ENCODE measurements at places on chromosomes 1 and 21. TPM values are rescaled to one million over a fixed set of nuclear protein-coding genes. Genes with fewer than 3 reads are reported as not detected.

GRCh38 chr1:184191181-184191621 is 139.7 kb downstream of the TSEN15 start:
- peak; percentile 72 for DNase-seq

GABPA gene
- polyA plus RNA-seq, result 18.6 TPM

HPCAL4 gene
- 17.3 TPM for polyA plus RNA-seq

DNA sequence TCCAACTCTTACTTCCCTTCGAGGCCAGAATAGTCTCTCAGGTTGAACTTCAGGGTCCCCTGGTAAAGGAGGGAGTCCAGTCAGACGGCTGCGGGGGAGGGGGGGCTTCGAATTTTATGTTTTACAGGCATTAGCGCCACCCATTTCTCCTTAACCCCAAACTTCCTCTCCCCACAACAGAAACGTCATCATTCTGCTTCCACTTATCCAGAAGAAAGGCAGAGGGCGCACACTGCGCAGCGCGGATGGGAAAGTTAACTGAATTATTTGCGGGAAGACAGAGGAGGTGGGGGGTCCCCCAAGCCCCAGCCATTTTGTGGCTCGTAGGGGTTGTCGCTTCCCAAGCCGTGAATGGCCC is 529 bp upstream of the PRMT2 start:
- DNase-seq, result peak; percentile 77

PODN gene
- polyA plus RNA-seq, result 69.3 TPM

C4BPB gene
- 1.6 TPM for polyA plus RNA-seq

DNA sequence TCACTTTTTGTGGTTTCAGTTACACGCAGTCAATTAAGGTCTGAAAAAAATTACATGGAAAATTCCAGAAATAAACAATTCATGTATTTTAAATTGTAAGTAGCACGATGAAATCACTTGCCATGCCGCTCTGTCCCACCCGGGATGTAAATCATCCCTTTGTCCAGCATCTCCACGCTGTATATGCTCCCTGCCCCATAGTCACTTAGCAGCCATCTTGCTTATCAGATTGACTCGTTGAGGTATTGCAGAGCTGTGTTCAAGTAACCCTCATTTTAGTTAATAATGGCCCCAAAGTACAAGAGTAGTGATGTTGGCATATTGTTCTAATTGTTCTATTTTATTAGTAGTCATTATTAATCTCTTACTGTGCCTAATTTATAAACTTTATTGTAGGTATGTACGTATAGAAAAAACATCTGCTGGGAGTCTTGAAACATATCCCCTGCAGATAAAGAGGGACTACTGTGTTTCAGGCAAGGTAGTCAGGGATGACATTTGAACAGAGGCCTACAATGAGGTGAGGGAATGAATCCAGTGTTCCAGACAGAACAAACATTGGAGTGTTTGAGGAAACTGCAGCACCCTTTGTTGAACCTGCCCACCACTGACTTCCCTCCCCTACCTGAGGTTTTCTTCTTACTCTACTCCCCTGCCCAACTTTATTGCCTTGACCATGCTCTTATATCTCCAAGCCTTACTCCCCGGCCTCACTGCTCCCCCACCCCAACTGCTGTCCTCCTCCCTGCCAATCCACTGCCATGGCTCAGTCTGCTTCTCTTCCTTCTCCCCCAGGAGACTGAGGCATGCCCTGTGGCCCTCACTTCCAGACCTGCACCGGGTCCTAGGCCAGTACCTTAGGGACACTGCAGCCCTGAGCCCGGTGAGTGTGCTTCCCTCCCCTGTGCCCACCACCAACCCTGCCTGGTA is 7.1 kb upstream of the CDC20 start:
- no peak for DNase-seq

GRCh38 chr1:63108206-63108605 is 214.2 kb upstream of the FOXD3 start:
- DNase-seq, result no peak

KCNE2 gene
- 0.74 TPM for polyA plus RNA-seq

DNA sequence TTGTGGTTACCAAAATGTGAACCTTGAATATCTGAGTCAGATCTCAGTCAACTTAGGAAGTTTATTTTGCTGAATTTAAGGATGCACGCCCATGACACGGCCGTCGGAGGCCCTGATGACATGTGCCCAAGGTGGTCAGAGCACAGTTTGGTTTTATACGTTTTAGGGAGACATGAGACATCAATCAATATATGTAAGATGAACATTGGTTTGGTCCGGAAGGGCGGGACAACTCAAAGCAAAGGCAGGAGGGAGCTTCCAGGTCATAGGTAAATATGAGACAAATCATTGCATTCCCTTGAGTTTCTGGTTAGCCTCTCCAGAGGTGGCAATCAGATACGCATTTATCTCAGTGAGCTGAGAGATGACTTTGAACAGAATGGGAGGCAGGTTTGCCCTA is 1.0 kb upstream of the PRMT2 start:
- no peak for DNase-seq

DNA sequence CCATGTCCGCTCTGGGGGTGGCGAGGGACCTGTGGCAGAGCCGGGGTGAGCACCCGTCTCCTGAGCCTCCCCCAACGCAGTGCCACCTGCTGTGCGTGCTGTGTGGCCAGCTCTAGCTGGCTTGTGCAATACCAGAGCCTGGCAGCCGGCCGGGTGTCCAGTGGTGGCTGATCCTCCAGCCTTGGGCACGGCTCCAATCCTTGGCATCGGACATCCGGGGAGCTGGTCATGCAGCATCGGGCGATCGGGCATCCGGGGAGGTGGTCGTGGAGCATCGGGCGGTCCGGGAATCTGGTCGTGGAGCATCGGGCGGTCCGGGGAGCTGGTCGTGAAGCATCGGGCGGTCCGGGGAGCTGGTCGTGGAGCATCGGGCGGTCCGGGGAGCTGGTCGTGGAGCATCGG is 8.1 kb downstream of the SLX9 start:
- no peak for DNase-seq

IL20 gene
- polyA plus RNA-seq, result 0.37 TPM

RGSL1 gene
- 37.1 TPM for polyA plus RNA-seq

- DNase-seq, result no peak
These were observed 149.2 kb downstream of the PSMG1 start for GRCh38 chr21:39033878-39034589.

- no peak for DNase-seq
These were observed 26.2 kb upstream of the MAP3K7CL start for GRCh38 chr21:29104239-29104708.

AADACL4 gene
- 0.66 TPM for polyA plus RNA-seq

- DNase-seq, result peak; percentile 42
These were observed 1.0 kb upstream of the EFNA1 start for GRCh38 chr1:155126556-155127104.

- DNase-seq, result no peak
These were observed 15.9 kb upstream of the IFNAR1 start for GRCh38 chr21:33308586-33309490.

DNA sequence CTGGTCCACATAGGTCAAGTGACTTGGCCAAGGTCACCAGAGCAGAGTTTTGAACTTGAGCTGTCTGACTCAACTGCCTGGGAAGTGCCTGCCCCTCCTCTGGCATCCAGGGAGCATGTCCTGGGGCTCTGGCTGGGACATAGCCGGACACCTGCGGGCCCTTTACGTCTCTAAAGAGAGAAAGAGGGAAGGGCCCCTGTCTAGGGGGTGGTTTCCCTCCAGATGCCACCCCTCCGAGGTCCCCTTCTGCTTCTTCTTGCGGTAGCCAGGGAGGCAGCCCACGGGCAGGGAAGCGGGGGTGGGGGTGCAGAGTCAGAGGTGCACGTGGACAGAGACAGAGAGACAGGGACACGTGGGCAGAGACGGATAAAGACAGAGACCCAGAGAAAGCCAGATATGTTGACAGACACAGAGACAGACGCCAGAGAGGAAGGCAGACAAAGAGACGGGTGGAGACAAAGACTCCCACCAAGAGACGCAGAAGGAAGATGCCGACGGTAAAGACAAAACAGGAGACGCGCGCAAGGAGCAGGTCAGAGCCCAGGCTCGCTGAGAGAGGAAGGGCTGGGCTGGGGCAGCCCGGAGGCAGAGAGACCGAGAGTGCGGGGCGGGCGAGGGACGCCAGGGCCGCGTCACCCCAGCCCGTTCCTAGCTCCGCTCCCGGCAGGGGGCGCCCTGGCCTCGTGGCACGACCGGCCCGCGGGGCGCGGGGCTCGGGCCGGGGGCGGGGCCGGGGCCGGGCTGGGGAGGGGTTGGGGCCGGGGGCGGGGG is 458 bp upstream of the ALPL start:
- DNase-seq, result peak; percentile 73

DNA sequence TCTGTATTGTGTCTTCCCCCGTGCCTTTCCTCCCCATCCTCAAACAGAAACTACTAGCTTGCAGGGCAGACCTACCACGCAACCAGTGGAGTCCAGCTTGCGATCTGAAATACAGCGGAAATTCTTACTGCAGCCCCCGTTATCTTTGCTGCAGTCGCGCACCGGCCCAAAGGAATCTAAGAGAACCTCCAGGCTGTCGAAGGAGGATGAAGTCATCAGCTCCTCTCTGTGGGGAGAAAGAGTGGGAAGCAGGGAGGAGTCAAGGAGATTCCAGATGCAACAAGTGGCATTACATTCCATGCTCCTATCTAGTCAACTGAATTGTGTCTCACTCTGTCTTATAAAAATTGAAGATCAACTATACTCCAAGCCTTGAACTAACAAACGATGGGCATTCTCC is 206.9 kb downstream of the ASTN1 start:
- no peak for DNase-seq

DNA sequence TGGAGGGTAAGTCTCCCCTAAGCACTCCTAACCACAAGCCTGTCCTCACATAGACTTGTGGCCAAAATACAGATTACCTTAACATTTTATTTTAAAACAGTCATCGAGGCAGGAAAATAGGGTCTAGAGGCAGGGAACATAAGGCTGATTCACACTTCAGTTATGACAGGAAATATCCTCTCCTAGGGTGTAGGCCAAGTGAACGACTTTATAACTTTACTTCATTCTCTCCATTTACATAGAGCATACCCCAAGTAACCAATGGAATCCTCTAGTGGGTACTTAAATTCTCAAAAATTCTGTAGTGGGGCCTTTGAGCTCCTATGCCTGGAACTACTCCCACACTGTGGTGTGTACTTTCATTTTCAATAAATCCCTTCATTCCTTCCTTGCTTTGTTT is 113.0 kb downstream of the WDR3 start:
- no peak for DNase-seq

DNA sequence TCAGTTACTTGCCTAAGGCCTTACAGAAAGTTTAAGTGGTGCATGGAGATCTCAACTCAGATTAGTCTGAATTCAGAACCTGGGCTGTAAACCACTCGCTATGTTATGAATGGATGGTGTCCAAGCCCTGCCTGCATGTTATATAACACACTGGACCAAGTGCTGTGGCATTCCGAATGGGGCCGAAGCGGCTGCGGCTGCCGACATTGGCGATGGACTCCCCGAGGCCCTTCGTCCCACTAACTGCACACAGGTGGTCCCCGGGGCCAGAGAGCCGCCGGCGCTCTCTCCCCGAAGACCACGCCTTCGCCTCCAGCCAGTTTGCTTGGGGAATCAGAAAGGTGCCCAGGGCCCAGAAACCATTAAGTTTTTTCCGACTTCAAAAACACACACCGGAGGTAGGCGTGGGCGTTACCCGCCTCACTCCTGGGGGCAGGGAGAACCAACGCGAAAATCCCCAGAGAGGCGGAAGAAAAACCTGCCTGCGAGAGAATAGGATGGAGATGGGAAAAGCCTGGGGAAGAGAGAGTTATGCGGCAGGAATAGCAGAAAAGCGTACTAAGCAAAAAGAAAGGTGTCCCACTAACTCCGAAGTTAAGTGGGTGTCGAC is 579 bp upstream of the TENT5C start:
- no peak for DNase-seq

GPR52 gene
- not detected for polyA plus RNA-seq

CD1B gene
- 0.30 TPM for polyA plus RNA-seq

GRCh38 chr1:55378582-55378981 is 163.4 kb upstream of the USP24 start:
- DNase-seq, result peak; percentile 64

DNA sequence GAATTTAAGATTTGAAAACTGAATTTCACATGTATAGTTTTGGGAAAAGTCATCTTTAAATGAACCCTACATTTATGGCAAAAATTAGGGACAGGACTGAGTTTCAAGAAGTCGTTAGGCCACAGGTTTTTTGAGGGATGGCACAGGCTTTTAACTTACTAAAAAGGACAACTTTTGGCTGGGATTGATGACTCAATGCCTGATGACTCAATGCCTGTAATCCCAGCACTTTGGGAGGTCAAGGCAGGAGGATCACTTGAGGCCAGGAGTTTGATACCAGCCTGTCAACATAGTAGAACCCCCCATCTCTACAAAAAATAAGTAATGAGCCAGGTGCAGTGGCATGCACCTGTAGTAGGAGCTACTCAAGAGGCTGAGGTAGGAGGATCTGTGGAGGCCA is 15.9 kb downstream of the UCK2 start:
- DNase-seq, result no peak

ANKRD34A gene
- polyA plus RNA-seq, result 0.51 TPM

- no peak for DNase-seq
These were observed 19.5 kb downstream of the SLC1A7 start for GRCh38 chr1:53122961-53123413.

GRCh38 chr1:69985901-69986439 is 219.4 kb downstream of the LRRC40 start:
- no peak for DNase-seq

DNA sequence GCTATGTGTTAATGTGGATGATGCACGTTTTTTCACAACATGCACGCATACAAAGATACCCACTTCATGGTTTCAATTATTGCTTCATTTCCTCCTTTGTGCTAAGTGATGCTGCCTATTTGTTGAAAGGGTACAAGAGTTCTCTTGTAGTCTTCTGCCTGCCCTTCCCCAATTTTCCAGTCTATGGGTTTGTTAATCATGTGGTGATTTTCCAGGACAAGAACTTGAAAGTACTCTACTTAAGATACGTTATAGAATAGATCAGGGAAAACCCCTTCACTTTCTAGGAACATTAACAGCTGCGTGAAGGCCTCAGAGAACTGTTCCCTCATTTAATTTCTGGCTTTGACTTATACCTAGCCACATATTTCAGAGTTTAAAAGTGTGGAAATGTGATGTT is 52.1 kb upstream of the SLC44A3 start:
- DNase-seq, result no peak

DNA sequence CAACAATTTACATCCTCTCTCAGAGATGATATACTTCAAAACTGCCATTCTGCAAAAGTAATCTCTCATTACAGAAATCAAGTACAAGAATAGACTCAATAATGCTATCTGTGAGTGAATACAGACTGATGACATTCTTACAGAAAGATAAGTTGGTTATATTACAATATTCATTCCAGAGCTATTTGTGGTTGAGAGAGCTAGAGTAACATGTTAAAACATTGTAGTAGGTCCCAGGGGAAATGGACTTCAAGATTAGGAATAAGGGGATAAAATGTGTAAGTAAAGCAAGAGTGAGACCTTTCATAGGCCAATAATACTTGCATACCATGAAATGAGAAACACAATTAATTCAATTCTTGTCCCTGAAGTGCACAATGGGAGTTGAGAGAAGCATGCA is 1.5 kb downstream of the F13B start:
- DNase-seq, result no peak

GRCh38 chr21:44943005-44943685 is 3.3 kb downstream of the SLX9 start:
- DNase-seq, result no peak

DNA sequence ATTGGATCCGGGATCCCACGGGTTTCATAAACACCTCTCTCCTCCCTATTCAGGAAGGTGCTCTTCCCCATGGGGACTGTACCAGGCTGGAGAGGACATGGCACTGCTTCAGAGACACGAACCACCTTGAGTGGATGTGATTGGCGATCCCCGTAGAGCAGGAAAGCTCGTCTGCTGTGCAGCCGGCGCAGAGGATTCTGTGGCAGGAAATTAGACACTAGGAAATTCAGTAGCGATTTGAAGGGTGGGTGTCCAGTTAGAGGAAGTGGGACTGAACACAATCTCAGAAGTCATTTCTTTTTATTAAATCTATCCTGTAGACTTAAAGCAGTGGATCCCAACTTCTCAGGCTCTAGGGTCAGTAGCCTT is 767 bp downstream of the PDIK1L start:
- no peak for DNase-seq
